Prostate gland (tissue), 2 donors: ENCODE measurements at places on chromosomes 5 and 9. TPM values are rescaled to one million over a fixed set of nuclear protein-coding genes. Genes with fewer than 3 reads are reported as not detected.
A peak's percentile ranks its signal among the peaks of the same experiment; 100 is the strongest.

DNA sequence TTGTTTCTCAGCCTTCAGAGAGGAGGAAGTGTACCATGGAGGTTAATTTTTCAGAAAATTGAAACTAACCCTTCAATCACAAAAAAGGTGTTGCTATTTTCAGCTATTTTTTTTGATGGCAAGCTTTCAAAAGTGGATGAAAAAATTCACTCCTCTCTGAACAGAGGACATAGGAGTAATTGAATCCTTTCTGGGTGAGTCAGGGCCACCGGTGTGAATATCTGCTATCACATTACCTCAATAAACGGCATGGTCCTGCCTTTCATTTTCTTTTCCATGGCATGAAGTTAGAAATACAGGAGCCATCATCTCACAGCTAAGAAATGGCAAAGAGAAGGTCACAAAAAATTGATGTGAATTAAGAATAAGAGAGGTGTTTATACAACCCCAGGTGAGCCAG is 90.2 kb upstream of the CCDC112 start:
- H3K4me1 ChIP-seq: no peaks in the 10 kb centered on the region
- DNase-seq: no peak
- H3K36me3 ChIP-seq: no peaks in the 10 kb centered on the region
- H3K27me3 ChIP-seq: no peaks in the 10 kb centered on the region
- no peak overlapping the region for H3K27ac ChIP-seq
- no peak overlapping the region for H3K4me3 ChIP-seq

Gene C7
- 68.2 TPM for total RNA-seq

Gene SHISAL2B
- not detected for total RNA-seq

GRCh38 chr5:157384971-157385709 is 74.9 kb upstream of the NIPAL4 start:
- peak; percentile 24 for DNase-seq
- H3K4me3 ChIP-seq: no peak overlapping the region
- H3K27me3 ChIP-seq: no peaks in the 10 kb centered on the region
- peak overlapping the region; percentile 37 for H3K27ac ChIP-seq

- H3K27me3 ChIP-seq: peaks cover 22% of the 10 kb centered on the region
- no peak for DNase-seq
Observed at GRCh38 chr9:126514037-126514821, 99.5 kb upstream of the LMX1B start.

DNA sequence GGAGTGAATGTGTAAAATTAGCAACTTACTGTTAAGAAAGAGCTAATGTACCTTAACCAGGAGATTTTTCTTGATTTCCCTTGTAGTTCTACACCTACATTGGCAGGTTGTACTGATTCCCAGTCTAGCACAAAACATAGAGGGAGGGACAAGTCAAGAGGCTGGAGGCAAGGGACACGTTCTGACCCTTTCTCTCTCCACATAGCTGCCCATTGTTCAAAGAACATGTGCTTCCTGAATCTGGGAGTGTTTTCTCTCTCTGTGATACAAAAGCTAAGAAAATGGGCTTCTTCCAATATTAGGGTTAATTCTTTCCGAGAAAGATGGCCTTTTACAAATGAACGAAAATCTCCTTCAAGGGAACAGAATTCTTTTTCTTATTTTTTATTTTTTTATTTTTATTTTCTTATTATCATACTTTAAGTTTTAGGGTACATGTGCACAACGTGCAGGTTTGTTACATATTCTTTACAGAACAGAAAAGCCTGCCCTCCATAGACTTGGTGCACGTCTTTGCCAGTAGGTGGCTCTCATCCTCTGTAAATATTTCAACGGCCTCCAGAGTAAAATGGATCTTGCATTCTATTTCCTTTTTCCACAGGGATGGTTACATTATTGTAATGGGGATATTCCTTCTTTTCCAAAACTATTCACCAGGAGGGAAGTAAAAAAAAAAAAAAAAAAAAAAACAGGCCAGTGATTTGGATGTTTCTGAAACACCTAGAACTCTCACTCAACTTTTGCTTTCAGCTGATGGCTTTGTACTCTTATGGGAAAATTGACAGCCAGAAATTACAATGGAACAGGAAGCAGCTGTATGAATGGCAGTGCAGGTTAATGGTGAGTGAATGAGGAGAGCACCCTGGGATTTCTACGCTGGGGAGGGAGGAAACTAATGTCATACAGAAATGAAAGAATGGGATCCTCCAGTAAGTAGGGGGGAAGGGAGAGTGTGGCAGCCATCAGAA is 13.1 kb upstream of the IFNA5 start:
- H3K36me3 ChIP-seq: no peaks in the 10 kb centered on the region
- peak; percentile 45 for DNase-seq
- H3K27me3 ChIP-seq: no peaks in the 10 kb centered on the region
- H3K4me3 ChIP-seq: no peak overlapping the region
- no peak overlapping the region for H3K27ac ChIP-seq

DNA sequence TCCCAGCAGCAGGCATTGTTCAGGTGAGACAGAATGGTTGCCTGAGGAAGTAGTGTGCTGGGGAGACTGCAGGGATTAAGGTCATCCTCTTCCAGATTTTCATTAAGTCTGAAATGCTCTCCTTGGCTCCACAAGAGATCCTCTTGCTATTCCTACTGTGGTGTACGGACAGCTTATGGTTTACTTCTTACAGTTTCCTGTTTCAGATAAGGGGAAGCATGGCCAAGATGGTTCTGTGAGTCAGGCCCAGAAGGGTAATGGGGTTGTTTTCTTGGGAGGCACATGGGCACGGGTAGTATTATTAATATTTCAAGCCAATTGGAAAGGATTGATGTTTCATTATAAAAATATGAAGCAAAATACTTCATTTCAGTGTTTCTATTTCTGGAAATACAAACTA is 42.9 kb downstream of the GLRX start:
- no peaks in the 10 kb centered on the region for H3K4me1 ChIP-seq
- H3K27ac ChIP-seq: peak overlapping the region; percentile 66
- H3K36me3 ChIP-seq: no peaks in the 10 kb centered on the region
- no peak for DNase-seq
- no peaks in the 10 kb centered on the region for H3K27me3 ChIP-seq

Gene TXNDC8
- not detected for total RNA-seq

Gene STC2
- total RNA-seq: 0.82 TPM

Gene BTNL9
- 13.0 TPM for total RNA-seq

GRCh38 chr5:135966790-135967189 is 12.0 kb upstream of the LECT2 start:
- H3K27ac ChIP-seq: no peak overlapping the region
- H3K27me3 ChIP-seq: no peaks in the 10 kb centered on the region
- no peaks in the 10 kb centered on the region for H3K4me1 ChIP-seq
- H3K4me3 ChIP-seq: no peak overlapping the region
- DNase-seq: no peak
- no peaks in the 10 kb centered on the region for H3K36me3 ChIP-seq

DNA sequence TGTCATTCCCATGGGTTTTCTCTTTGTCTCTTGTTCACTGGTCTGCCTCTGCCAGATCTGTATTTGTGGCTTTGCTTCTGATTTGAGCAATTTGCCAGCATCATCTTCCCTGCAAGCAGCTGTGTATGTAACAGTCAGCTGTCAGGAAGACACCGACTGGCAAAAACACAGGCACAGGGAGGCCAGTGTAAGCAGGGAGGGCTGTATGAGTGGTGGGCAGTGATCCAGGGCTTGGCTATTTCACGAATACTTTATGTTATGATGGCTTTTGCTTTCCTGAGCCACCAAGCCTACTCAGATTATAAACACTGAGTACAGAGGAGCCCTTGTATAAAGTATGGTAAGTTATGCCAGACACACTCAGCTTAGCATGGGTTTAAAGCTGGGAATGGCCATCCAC is 11.6 kb downstream of the BNIP1 start:
- no peaks in the 10 kb centered on the region for H3K36me3 ChIP-seq
- no peaks in the 10 kb centered on the region for H3K4me1 ChIP-seq
- no peaks in the 10 kb centered on the region for H3K27me3 ChIP-seq
- H3K27ac ChIP-seq: no peak overlapping the region

Gene SLC24A2
- total RNA-seq: 0.68 TPM

Gene ZNF484
- total RNA-seq: 10.3 TPM

DNA sequence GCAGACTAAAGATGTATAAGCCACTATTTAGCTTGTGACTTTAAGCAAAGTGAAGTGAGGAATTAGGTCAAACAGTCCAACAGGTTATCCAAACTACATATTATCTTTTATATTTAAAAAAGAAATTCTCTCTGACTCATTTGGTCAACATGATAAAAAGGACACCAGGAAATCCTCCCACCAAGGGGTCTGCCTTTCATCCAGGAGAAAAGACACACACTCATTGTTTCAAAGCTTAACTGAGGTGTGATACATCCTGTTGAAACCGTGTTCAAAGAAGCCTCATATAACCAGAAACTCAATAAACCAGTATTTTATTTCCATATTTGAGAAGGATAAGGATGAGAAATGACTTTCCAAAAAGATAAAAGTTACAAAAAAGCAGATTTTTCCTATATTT is 417.1 kb downstream of the HCN1 start:
- no peak for DNase-seq
- no peak overlapping the region for H3K27ac ChIP-seq
- no peak overlapping the region for H3K4me3 ChIP-seq
- H3K4me1 ChIP-seq: no peaks in the 10 kb centered on the region
- H3K36me3 ChIP-seq: no peaks in the 10 kb centered on the region

- H3K36me3 ChIP-seq: no peaks in the 10 kb centered on the region
- H3K4me1 ChIP-seq: no peaks in the 10 kb centered on the region
- no peak for DNase-seq
- no peak overlapping the region for H3K4me3 ChIP-seq
- H3K27ac ChIP-seq: no peak overlapping the region
Observed at GRCh38 chr5:74311961-74312360, 328.6 kb downstream of the ENC1 start.
